NCI-H345 (cell line): ENCODE measurements at places on chromosomes 2 and 18.

GRCh38 chr2:10635430-10635829 is 54.3 kb downstream of the NOL10 start:
- DNase-seq = no peak

DNA sequence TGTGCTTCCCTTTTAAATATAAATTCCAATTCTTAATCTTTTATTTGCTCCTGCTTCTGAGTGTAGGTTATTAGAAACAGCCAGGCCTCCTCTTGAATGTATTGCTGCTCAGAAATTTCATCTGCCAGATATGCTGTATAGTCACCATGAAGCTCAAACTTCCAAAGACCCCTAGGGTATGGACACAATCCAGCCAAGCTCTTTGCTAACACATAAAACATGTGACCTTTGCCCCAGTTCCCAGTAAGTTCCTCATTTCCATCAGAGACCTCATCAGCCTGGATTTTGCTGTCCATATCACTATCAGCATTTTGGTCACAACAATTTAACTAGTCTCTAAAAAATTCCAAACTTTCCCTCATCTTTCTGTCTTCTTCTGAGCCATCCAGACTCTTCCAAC is 75.2 kb downstream of the MAP2 start:
- no peak for DNase-seq

DNA sequence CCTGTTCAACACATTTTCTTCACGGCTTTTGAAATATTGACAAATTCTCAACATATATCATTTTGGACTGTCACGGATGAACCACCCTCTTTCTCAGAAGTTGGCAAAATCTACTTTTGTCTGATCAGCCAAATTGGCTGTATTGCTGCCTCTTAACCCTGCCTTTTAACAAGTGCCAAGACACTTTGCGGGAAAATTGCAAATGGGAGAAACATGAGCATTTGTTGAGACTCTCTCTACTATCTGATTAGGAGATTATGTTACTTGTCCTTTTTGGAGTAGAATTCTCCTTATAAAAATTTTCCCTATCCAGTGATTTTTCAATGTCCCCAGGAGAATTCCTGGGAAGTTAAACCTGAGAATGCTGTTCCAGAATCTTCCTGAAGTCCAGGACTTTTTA is 256.2 kb upstream of the ZSWIM2 start:
- no peak for DNase-seq

DNA sequence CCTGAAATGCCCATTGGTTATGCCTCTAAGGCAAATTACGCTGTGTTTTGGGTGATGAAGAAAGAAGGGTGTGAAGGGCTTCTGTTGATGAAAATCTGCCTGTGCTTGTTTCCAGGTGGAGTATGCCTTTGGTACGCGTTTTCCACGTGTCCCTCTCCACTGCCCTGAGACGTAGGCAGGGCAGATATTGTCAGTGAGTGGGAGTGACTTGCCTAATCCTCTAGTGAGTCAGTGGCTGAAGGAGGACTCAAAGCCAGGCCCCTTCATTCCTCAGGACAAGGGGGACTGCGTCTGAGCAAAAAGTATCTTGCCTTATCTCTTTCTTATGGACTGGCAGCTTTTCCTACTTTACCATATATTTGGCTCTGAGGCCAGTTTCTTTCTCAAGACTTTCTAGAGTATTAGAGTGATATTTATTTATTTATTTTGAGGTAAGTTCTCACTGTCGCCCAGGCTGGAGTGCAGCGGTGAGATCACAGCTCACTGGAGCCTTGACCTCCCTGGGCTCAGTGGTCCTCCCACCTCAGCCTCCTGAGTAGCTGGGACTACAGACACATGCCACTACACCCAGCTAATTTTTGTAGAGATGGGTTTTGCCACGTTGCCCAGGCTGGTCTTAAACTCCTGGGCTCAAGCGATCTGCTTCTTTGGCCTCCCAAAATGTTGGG is 10.2 kb downstream of the RALB start:
- no peak for DNase-seq

- DNase-seq = no peak
These were observed 25.3 kb downstream of the SFTPB start for GRCh38 chr2:85642725-85643124.

GRCh38 chr2:203340791-203341487 is 12.7 kb downstream of the ABI2 start:
- no peak for DNase-seq

- no peak for DNase-seq
These were observed 164.9 kb downstream of the PAX3 start for GRCh38 chr2:222133897-222134296.
